ENCODE measurements at places on chromosomes 2 and 18.

DNA sequence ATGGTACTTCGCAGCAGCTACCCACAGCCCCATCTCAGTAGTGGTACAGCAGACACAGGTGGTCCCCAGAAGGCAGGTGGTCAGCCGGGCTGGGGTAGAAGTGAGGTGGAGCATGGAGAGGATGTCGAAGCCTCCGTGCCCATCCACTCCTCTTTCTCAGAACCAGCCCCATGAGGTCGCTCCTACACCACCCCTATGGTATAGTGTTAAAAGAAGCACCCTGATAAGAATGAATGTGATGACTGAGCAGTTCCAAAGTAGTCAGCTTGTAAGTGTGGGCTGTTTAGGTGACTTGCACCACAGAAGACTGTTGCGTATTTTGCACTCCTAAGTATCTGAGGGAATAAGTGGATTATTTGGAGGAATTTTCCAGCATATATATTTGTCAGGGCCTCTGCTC lies 111.3 kb downstream of the WDSUB1 start:
- DNase-seq: no peak

- DNase-seq: no peak
Observed at GRCh38 chr2:141968433-141968832, 162.4 kb downstream of the LRP1B start.

DNA sequence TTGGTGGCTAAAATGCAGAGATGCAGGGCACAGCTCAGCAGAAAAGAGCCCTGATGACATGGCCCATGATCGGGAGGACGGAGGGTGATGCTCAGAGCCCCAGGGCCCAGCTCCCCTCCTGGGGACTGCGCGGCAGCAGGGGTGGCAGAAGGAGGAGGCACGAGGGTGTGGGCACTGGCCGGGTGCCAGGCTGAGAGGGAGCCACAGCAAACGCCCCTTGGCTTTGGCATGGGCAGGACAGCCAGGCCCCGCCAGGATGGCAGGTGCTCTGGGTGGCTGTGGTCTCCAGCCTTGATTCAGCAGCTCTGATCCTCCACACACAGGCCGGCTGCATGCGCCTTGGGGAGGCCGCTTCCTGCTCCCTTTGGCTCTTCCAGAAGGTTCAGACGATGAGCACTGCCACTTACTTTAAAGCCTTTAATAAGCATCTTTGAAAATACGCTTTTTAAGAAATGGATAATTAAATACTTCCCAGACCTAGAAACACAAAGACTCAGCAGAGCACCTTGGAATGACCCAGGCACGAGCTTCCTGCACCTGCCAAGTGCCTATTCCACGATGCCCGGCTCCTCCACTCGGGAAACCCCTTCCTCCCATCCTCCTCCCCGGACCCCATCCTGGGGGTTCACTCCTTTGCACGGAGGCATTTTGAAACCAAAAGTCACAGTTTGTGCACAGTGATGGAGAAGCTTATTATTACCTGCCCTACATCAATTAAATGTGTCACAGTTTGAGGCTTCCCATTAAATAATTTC lies 78.5 kb upstream of the SNTG2 start:
- DNase-seq: no peak

DNA sequence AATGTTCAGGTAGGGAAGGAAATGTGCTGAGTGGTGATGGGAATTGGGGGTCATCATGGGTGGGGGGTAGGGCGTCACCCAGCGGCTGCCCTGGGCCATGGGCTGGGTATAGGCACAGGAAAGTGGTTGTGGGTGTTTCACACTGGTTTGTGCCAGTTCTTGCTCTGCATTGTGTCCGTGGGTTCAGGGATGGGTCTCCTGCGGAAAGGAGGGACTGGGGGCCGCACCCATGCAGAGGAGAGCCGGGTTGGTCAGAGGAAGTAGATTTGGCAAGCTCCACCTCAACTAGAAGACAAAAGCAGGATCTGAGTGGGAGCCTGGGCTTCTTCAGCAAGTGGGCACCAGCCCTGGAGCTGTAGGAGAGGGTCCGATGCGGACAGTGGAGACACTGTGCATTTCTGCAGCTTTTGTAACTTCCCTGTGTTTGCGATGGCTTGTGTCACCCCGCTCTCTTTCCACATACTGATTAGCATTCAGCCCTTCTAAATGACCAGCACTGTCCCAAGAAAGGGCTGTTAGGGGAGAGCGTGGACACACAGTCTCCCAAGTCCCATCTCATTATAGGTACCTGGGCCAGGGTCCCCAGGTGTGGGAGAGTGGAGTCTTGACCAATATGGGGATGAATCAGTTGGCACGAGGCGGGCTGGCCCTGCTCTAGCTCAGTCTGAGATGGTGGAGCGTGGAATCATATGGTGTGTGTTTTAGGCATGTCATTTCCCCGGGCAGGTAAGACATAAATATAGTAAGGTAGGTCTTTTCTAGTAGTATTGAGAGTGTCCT lies 67.2 kb downstream of the LRRFIP1 start:
- no peak for DNase-seq

GRCh38 chr2:44895061-44895460 lies 46.4 kb upstream of the SIX3 start:
- no peak for DNase-seq

DNA sequence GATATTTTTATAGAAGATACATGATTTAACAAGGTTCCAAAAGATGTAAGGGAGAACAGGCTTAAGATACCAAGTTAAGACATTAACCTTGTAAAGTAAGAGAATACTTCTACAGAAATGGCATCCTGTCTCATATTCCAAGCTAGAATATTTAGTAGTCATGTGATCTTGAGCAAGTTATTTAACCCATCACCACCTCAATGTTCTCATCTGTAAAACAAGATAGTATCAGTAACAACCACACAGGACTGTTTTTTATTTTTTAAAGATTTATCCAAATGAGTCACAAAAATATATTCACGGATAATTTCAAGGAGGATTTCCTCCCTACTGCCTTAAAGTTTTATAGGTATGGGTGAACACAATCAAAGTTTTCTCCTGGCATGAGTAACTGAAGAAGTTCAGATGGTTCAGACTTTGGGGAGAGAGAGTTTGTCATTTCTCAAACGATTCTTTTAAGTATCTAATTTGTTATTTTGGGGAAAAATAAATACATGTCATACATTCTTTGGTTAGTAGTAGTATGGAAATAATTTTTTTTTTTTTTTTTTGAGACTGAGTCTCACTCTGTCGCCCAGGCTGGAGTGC lies 25.9 kb downstream of the ROCK1 start:
- DNase-seq: no peak

GRCh38 chr2:221969087-221969829 lies 329.5 kb downstream of the PAX3 start:
- peak; percentile 66 for DNase-seq

- no peak for DNase-seq
Observed at GRCh38 chr18:23062011-23062410, 73.3 kb upstream of the CABLES1 start.

- peak; percentile 74 for DNase-seq
Observed at GRCh38 chr2:162840598-162841246, 2.2 kb upstream of the KCNH7 start.

DNA sequence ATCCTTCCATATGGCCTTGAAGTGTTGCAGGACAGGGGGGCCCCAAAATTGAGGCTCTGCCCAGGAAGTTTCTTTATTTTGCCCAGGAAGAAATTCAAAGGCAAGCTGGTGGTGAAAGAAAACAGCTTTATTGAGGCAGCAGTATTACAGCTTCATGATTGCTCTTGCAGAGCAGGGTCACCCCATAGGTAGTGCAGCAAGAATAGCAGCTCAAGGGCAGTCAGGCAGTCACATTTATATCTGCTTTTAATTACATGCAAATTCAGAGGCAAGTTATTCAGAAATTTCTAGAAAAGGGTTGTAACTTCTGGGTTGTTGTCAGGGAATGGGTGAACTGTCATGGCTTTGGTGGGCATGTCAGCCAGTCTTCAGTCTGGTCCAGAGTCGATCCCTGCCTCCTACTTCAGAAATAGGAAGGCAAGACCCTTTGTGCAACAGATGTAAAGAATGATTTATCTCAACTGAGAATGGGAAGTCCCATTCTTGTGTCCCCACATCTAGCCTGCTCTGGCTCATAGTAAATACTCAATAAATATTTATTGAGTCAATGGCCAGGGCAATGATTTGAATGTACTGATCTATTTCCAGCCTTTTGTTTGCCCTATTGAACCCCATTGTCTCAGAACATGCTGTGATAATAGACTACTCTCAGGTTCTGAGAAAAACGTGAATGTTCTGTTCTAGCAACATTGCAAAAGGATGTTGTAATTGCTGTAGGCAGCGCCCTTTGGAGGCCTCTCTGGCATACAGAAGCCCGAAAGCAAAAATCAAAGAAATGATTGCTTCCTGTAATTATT lies 129.8 kb downstream of the MYO3B start:
- no peak for DNase-seq

DNA sequence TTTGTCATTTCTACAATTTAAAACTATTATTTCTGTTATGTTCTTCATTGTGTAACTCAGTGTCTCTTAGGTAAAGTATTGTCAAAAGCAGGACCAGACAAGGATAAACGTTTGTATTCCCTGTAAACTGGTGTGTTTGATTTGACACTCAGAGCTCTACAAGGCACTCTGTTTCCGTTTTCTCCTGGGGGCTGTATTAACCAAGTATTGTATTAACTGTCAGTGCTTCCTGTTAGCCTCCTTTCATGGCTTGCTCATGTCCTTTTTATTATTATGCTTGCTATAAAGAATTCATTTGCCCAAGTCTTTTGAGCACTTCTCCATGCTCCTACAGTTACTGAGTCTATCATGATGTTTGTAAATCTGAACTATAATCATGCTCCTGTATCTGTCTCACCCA lies 323.7 kb downstream of the LPIN1 start:
- no peak for DNase-seq

DNA sequence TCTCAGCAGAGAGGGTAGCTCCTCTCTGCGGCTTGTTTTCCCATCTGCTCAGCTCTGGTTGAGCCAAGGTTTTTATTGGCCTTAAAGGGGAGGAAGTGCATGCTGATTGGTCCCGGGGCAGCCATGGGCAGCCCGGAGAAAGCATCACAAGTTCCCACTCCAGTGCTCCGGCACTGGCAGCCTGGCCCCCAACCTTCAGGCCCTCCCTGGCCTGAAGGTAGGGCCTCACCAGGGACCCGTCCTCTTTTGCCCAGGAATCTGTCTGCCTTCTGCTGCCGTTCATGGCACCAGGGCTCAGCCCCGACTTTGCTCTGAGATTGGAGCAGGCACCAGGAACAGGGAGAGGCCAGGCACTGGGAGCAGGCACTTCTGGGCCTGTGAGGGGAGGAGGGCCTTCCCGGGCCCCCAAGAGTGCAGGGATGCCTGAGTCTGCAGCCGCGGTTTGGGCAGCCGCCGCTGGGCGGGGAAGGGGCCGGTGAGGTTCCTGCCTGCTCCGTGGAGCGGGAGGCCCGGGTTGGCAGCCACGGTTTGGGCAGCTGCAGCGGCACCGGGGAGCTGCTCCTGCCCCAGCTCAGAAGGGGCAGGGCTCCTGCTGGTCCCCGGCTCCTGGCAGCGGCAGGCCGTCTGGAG lies 17.5 kb upstream of the ILKAP start:
- no peak for DNase-seq

DNA sequence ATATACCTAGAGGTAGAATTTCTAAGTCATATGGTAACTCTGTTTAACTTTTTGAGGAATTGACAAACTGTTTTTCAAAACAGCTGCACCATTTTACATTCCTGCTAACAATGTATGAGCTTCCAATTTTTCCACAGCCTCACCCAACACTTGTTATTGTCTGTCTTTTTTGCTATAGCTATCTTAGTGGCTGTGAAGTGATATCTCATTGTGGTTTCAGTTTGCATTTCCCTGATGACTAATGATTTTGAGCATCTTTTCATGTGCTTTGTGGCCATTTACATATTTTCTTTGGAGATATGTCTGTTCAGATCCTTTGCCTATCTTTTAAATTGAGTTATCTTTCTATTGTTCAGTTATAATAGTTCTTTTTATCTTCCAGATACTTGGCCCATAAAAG lies 273.8 kb downstream of the AGPS start:
- no peak for DNase-seq

DNA sequence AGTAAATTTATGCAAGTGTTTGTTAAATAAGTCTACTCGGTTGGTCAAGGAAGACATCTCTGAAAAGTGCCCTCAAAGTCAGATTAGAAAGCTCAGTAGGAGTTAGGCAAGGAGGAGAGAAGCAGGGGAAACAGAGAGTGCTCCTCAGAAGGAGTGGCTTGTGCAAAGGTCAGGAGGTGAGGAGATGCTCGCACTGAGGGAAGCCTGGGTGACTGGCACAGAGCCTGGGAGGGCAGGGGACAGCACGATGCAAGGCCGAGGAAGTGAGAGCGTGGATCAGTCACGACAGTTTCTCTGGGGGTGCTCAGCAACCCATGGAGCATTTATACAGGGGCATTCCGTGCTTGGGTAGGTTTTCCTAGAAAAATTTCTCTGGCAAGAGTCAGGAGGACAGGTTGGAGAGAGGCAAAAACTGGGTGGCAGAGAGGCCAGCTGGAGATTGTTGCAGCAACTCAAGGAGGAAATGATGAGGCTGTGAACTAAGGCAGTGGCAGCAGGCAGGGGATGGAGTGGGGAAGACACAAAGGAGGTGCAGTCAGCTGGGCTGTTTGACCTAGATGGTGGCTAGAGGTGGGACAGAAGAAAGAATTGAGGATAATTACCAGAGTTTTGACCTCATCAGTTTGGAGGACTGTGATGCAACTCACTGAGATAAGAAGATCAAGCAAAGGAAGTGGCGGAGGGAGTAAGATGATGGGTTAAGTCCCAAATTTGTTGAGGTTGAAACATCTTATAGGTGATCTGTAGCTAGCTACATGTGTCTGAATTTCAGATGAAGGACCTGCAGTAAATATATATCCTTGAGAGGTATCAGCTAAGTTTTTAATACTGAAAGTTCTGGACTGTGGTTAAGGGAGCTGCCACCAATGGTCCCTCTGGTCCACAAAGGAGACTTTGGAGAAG lies 52.4 kb downstream of the BCL2 start:
- no peak for DNase-seq

DNA sequence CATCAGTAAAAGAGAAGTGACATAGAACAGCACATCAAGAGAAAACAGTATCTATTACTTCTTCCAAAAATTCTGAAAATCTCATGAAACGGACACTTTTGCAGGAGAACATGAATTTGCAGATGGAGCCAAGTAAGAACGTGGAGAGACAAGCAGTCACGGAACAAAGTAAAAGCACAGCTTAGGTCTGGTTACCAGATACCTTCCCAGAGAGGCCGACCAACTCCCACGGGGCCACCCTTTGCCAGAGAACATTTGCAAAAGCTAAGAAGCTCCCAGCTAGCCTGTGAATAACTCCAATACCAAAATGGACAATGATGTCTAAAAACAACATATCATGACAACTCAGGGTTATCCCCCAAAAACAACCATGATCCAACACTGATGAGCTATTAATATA lies 38.9 kb downstream of the THAP4 start:
- DNase-seq: no peak
